Stimulated activated CD4-positive, alpha-beta T cell treated with anti-CD3 and anti-CD28 coated beads, Interleukin-2, amount 100 ng/mL, for 24 hours (primary cell): ENCODE measurements at places on chromosomes 4 and X.

DNA sequence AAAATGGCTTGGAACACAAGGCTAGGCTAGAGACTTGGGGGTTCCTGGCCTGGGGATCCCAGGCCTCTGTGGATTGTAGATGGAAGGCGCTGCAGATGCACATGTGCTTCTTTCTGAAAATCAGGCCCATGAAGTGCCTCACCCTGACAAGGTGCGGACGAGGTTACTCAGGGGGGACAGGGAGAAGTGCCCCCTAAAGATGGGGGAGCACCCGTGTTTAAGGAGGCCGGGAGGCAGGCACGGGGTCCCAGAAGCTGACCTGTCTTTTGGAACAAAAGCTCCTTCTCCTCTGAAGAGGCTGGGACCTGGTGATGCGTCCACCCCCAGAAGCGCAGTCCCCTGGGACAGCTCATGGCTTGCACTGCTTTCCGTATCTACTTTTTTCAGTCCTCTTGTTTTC is 2.4 kb downstream of the PDZD4 start:
- DNase-seq, result no peak

DNA sequence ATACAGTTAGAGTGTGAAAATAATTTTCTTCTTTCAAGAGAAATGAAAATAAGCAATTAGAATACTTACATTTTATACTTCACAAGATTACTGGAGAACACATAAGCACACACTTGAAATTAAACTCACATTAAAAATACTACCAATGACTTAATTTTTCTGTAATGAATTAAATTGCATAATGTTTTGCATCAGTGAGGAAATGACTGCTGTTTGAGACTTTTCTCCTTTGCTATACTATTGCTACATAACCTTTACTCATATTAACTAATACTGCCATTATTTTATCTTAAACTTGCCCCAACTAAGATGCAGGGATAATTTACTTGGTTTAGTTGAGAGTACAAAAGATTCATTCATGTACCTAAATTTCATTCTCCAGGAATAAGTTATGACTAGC is 590.9 kb downstream of the ARAP2 start:
- DNase-seq, result no peak

DNA sequence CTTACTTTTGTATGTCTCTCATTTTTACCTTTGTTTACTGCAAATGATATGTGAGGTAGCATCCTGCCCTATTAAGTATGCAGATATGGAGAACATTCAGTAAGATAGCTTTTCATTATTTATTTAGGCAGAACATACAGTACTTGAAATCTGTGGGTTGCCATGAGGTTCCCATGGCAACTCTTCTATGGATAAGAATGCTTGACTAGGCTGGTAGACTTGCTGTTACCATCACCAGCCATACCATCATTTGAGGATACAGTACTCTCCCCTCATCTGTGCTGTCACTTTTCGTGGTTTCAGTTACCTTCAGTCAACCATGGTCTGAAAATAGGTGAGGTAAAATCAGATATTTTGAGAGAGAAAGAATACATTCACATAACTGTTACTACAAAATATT is 56.7 kb downstream of the NAF1 start:
- no peak for DNase-seq

- DNase-seq, result no peak
These were observed 99.6 kb upstream of the SORBS2 start for GRCh38 chr4:185911556-185912064.

DNA sequence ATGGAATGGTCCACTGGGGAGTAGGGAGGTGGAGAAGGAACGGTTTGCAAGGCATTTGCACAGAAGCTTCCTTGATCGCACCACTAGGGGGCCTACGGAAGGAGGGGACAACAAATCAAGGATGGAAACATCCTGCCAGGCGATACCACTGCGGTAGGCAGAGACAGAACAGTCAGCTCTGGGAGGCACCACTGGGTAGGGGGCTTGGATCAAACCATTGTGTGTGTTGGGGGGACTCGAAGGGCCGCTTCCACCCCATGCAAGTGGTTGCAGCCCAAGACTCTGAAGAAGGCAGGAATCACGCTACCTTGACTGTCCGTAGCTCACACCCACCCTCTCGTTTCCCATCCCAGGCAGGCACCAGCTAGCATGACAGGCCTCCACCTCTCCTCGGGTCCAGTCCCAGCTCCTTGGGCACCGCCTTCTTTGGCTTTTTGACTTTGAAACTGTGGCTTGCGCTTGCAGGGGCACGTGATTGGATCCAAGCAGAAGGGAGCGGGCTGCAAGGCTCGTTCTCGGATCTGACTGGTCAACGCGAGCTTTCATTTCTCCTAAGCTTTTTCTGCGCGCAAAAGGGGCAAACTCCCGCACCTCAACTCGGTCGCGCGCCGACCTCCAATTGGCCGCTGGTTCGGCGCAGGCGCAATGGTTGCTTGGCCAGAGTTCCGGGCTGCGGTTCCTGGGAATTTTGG is 28.4 kb downstream of the GAGE1 start:
- DNase-seq, result peak; percentile 19

DNA sequence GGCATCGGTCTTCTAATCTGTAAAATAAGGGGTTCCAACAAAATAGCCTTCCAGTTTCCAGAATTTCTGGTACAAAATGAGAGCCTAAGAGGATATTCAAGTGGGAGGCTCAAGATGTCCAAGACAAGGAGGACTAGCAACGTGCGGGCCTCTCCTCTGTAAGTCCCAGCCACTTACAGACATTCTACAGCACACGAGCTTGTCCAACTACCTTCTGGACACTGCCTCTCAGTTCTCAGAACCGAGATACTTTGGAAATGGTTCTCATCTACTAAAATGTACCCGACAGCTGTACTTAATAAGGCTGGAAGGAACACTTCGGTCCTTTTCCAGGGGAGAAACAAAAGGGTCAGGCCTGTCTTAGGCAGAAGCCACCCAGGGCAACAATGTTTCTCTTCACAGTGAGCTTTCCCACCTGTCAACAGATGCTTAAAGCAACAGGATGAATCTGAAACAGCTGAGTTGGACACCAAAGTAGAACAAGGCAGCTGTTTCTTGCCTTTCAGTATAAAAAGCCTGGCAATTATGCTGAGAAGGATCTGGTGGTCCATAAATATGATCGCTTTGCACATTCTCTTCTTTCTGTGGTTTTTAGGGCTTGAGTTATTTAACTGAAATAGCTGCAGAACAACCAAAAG is 127.0 kb downstream of the HS6ST2 start:
- no peak for DNase-seq

GRCh38 chrX:68938244-68939004 is 109.6 kb downstream of the EFNB1 start:
- no peak for DNase-seq

GRCh38 chr4:36172656-36173055 is 71.7 kb downstream of the ARAP2 start:
- no peak for DNase-seq

- peak; percentile 33 for DNase-seq
These were observed at the start of gene GABRQ for GRCh38 chrX:152637649-152638442. GABRQ (plus strand) TSS chrX:152637895; CDS start chrX:152638203, 308 bp downstream.

- no peak for DNase-seq
These were observed 813.5 kb upstream of the SLIT2 start for GRCh38 chr4:19438233-19438632.

- no peak for DNase-seq
These were observed 1449.6 kb downstream of the C4orf33 start for GRCh38 chr4:130545596-130545995.

GRCh38 chr4:10192331-10192730 is 75.7 kb upstream of the WDR1 start:
- DNase-seq, result no peak

DNA sequence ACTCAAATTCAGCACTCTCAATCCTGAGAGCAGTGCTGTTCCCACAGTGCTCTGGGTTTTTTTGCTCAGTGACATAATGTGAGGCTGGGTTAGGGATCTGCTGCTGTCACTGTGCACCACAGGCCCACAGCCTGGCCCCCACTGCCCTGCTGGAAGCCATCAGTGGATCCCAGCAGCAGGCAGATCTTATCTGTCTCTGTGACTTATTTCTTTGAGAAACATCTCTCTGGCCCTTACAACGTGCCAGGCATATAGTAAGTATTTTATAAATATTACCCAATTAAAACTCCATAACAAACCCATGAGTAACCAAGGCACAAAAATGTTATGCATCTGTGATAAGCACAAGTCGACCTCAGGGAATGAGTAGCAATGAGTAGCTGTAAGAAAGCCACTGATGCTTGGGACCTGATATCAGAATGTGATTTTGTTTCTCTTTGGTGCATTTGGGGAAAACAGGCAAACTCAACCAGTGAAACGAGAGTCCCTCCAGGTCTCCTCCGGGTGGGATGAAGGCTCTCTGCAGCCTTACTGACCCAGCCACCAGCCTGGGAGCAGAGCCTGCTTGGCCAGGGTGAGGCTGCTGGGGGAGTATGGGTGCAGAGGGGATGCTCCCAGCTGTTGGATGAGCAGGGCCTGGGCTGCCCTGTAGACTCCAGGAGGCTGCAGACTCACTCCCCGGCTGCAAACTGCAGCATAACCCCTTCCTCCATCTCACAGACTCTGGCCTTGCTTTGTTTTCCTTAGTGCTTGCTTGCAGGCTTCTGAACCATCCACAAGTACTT is 172.7 kb upstream of the LNX1 start:
- DNase-seq, result no peak

- DNase-seq, result no peak
These were observed 1278.6 kb downstream of the PCDH7 start for GRCh38 chr4:31998807-31999206.

DNA sequence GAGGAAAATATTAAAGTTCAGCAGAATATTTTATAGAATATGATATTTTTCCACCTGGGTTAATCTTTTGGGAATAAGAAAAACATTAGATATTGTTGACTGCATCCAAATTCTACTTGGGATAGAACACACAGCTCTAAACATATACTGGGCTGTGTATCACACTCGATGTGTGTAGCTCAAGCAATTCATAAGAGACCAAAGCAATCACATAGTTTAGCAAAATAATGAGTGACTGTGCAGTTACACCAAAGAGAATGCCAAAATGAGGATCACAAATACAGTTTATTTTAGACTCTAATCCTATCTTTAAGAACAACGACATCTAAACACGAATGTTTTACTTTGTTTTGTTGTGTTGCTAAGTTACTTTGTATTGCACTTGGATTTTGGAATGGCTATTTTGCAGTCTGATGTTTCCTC is 101.2 kb downstream of the CBR4 start:
- no peak for DNase-seq

- DNase-seq, result no peak
These were observed 129.0 kb downstream of the SPCS3 start for GRCh38 chr4:176448761-176449160.

- no peak for DNase-seq
These were observed 420.8 kb upstream of the DIPK2B start for GRCh38 chrX:45621376-45622041.

GRCh38 chr4:52545099-52546069 is 113.7 kb downstream of the USP46 start:
- peak; percentile 68 for DNase-seq

GRCh38 chr4:87054900-87055299 is 120.1 kb downstream of the AFF1 start:
- DNase-seq, result no peak

DNA sequence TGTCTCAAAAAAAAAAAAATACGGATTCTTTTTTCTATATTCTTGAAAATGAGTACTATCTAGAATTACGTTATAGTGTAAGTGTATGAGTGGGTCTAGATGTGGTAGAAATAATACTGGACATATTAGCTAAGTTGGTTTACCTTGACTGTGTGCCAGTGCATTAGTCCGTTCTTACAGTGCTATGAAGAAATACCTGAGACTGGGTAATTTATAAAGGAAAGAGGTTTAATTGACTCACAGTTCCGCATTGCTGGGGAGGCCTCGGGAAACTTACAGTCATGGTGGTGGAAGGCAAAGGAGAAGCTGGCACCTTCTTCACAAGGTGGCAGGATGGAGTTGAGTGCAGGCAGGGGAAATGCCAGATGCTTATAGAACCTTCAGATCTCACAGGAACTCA is 92.4 kb downstream of the ARHGAP10 start:
- DNase-seq, result no peak

GRCh38 chr4:82017680-82018079 is 356.1 kb downstream of the HNRNPD start:
- DNase-seq, result no peak

DNA sequence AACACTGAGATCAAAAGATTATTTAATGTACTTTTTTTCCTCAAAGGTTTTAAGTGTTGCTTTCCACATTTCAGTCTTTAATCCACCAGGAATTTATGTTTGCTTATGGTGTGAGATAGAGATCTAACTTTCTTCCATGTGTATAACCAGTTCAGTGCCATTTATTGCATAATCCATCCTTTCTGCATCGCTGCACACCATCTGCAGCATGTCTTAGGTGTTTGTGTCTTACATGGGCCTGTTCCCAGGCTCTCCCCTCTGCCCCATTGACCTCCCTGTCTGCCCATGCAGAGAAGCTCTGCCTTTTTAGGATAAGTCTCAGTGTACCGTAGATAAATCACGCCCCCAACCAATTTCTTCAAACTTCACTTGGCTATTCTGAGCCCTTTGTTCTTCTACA is 30.3 kb downstream of the NSDHL start:
- DNase-seq, result no peak

DNA sequence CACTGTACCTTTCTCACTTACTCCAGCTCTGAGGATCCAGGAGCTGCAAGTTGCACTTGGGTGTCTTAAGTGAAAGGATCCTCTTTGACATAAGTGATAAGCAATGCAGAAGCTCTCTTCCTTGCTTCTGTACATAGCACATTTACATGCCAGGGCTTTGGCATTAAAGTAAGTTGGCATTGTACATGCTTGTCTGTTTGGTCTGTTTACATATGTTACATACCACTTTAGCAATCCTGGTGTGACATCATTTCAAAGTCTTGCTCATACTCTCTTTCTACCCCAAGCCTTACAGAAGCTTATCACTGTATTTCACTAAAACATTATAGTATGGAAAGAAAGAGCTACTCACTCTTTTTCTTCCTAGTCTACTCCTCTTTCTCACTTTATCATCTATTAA is 2548.3 kb downstream of the ARAP2 start:
- no peak for DNase-seq

GRCh38 chrX:131840799-131841495 is 182.2 kb upstream of the STK26 start:
- DNase-seq, result no peak

- DNase-seq, result no peak
These were observed 63.8 kb upstream of the GATB start for GRCh38 chr4:151824656-151825055.

- peak; percentile 5 for DNase-seq
These were observed 12.2 kb upstream of the ODAM start for GRCh38 chr4:70183168-70183939.

GRCh38 chr4:25540734-25541133 is 114.9 kb upstream of the SLC34A2 start:
- DNase-seq, result no peak

DNA sequence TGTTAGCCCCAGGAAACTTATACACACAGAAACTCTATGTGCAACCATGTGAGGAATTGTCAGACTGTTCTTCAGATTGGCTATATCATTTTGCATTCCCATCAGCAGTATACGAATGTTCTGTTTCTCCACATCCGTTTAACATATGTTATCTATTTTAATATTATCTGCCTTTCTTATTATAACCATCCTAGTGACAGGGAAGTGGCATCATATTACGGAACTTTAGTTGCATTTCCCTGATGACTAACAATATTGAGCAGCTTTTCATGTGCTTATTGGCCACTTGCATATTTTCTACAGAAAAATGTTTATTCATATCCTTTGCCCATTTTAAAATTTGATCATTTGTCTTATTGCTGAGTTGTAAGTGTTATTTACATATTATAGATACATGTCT is 36.5 kb upstream of the IL15 start:
- DNase-seq, result no peak

GRCh38 chr4:187366530-187366929 is 629.0 kb upstream of the ZFP42 start:
- no peak for DNase-seq
